ENCODE measurements at places on chromosomes 3 and 15. TPM values are rescaled to one million over a fixed set of nuclear protein-coding genes. Genes with fewer than 3 reads are reported as not detected.

GRCh38 chr15:27124287-27124871, 153.4 kb downstream of the GABRG3 start:
- no peak overlapping the region for H3K27ac ChIP-seq
- no peak for DNase-seq
- no peaks in the 10 kb centered on the region for H3K4me1 ChIP-seq
- H3K4me3 ChIP-seq: no peak overlapping the region

- H3K36me3 ChIP-seq: no peaks in the 10 kb centered on the region
- no peak overlapping the region for H3K27ac ChIP-seq
- no peak for DNase-seq
- no peaks in the 10 kb centered on the region for H3K27me3 ChIP-seq
These were observed 279.8 kb downstream of the ROBO2 start for GRCh38 chr3:77319711-77320110.

DNA sequence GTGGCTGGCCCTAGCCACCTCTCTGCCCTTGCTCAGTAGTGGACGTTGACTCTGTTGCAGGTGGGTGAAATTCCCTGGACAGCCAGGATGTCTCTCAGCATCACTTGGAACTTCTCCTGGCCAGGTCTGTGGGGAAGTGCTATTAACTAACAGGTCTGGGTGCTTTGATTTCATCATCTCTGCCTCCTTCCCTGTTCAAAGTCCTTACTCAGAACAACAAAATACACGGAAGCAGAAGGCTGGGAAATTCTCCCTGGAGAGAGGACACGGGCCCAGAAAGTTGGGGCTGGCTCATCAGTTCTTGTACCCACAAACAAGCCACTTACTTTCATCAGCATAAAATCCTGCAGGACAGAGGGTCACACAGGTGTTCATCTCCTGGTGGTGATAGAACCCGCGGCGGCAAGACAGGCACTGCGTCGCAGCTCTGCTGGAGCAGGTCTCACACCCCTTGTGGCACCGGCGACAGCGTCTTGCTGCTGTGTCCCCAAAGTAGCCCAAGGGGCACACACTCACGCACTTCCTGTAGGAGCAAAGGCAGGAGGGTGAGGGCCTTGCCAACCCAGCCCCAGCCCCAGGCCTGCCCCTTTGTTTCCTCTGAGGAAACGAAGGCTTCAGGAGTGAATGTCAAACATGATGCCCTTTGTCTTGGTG, 29.6 kb upstream of the SNRPA1 start:
- H3K27me3 ChIP-seq: peaks cover 31% of the 10 kb centered on the region
- H3K36me3 ChIP-seq: no peaks in the 10 kb centered on the region

- peak; percentile 46 for DNase-seq
- H3K4me3 ChIP-seq: no peak overlapping the region
- no peak overlapping the region for H3K27ac ChIP-seq
These were observed 44.0 kb upstream of the SEMA6D start for GRCh38 chr15:47673232-47673761.

DNA sequence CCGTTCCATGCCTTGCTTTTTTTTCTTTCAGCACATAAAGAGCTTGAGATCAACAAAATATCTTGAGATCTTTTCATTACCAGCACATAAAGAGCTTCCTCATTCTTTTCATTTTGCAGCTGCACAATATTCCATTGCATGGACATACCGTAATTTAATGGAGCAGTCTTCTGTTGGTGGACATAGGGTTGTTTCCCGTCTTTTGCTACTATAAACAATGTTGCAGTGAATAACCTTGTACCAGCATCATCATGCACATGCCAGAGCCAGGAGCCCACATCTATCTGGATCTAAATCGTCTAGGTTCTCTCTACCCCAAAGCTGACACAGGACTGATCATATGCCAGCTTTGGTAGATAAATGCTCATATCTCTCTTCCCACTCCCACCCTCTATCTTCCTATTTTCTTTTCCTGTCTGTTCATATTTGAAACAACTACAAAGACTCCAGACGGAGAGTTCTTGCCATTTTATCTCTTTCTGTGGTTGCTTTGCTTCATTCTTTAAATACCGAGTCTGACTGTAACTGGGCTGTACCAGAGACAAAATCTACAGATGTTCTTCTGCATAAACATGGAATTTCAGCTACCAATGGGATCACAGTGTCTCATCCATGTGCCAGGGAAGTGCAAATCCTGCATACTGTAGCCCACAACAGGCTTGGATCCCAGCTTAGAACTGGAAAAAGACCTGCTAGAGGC, 47.1 kb upstream of the AKAP13 start:
- peak; percentile 33 for DNase-seq
- peaks cover 27% of the 10 kb centered on the region for H3K4me1 ChIP-seq
- H3K27ac ChIP-seq: no peak overlapping the region
- no peak overlapping the region for H3K4me3 ChIP-seq
- H3K27me3 ChIP-seq: no peaks in the 10 kb centered on the region

DNA sequence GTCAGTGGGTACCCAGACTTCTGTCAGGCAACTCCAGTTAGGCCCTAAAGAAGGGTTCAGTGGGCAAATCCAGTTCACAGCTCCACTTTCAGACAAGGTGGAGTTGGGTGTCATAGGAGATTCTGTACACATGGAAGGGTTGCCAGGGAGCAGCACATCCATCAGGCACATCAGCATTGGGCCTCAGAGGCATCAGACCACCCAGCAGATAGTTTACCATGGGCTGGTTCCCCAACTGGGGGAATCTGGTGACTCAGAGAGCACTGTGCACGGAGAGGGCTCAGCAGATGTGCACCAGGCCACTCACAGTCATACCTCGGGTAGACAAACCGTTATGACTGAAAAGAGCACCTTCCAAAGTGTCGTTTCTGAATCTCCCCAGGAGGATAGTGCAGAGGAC, 27.2 kb downstream of the SYNM start:
- DNase-seq: no peak
- H3K36me3 ChIP-seq: peaks cover 37% of the 10 kb centered on the region
- H3K27ac ChIP-seq: no peak overlapping the region

DNA sequence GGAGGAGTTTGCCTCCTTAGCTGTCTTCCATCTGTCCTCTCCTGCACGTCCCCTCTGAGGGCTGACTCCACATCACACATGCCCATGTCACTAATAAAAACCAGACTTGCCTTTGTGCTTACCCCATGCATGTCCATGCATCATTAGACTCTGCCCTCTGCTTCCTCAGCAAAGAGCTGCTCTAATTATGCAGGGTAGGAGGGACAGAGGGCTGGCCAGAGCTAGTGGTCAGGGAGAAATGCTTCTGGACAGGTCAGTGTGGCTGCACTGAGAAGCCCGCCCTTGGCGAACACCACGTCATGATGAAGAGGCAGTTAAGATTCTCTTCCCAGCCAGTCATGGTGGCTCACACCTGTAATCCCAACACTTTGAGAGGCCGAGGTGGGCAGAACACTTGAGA, 8.9 kb downstream of the CA12 start:
- no peak overlapping the region for H3K4me3 ChIP-seq
- peaks cover 23% of the 10 kb centered on the region for H3K4me1 ChIP-seq
- no peak overlapping the region for H3K27ac ChIP-seq
- no peak for DNase-seq
- no peaks in the 10 kb centered on the region for H3K36me3 ChIP-seq

The CPEB1 gene
- 1.3 TPM for total RNA-seq

The ZIC4 gene
- total RNA-seq: 1.1 TPM

The PAQR9 gene
- total RNA-seq: not detected
